ENCODE measurements at places on chromosomes 13 and 19.

GRCh38 chr13:44110091-44110621 lies 230.5 kb downstream of the LACC1 start:
- no peak for DNase-seq

- DNase-seq, result no peak
Observed at GRCh38 chr19:33502521-33502920, 19.1 kb downstream of the PEPD start.

- no peak for DNase-seq
Observed at GRCh38 chr13:92317066-92317465, 909.5 kb upstream of the GPC6 start.

GRCh38 chr13:44431150-44431549 lies 57.5 kb downstream of the SERP2 start:
- DNase-seq, result no peak

GRCh38 chr13:52669677-52670076 lies 17.0 kb downstream of the SUGT1 start:
- DNase-seq, result no peak

DNA sequence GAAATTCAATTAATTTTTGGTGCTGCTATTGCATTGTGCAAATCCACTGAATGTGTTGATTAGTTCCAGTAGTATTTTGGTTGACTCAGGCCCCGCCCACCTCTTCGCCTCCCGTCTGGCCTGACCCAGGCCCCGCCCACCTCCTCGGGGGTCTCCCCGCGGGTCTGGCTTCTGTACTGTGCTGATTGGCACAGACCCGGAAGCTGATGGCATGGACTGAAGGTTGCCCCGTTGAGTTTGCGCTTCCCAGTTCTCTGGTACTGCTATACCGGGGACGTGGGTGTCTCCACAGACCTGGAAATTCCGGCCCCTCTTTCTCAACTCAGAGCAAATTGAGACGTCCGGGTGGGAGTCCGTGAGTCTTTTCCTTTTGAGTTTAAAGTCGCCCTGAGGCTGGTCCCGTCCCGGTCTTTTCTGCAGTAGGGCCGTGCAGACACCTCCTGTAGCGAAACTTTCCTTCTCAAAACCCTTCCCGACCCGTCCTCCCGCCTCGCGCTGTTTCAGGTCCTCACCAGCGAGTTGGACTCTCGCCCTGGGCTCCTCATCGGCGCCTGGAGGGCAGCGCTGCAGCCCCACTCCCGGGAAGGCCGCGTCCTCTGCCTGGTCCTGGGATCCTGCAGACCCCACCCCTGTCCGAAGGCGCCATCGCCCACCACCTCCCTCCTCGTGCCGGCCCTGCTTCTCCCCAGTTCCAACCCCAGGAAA lies 14.8 kb downstream of the ZNF701 start:
- no peak for DNase-seq

- DNase-seq, result no peak
Observed at GRCh38 chr19:2043961-2044708, 6.9 kb downstream of the MKNK2 start.

DNA sequence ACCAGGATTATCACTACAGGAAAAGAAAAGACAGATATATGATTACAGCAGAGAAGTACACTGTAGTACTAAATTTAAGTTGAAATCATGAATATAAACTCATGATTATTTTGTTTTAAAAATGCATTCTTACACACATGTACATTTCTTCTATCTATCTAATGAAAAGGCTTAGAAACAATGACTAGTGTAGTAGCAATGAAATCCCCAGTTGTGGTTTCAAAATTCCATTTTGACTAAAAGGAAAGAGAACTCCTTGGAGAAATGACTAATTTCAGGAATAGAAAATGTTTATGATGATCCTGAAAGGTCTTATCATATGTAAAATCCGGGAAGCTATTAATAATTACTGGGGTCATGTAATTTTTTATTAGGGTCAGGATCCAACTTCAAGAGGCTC lies 195.0 kb upstream of the STARD13 start:
- DNase-seq, result no peak

DNA sequence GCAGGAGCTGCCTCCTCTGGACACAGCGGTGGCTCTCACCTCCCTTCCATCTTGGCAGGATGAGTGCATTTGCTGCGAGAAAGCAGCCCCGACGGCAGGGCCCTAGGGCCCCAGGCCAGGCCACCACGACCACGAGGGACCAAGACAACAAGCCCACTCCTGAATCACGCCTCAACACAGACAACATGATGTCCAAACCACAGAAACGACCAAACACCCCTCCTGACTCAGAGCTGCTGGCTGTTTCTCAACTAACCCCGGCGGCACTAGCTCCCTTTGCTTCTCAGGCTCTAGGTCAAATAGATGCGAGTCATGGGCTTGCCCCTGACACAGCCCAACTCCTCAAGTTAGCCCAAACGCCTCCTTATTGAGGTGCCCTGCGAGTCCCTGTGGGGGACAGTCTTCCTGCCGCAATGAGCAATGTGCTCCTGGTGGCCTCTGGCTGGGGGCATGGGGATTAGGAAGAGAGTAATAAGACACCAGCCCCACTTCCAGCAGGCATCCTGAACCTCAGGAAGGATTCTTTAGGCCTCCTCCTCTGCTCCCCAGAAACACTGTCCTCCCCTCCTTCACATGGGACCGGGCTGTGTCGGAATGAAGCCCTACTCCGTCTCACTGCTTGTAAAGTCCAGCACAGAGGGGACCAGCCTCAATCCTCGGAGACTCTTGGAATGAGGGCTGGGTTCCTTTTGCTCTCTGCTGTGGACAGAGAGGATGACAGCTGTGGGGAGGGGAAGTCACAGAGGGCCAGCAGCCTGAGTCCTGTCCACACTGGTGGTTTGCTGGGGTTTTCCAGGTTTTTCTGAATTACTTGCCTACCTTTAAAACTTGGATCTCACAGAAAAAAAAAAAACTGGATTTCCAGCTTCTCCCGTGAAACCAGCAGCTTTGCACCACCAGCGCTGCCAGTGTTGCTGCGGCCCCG lies 6.9 kb upstream of the ATF5 start:
- no peak for DNase-seq

DNA sequence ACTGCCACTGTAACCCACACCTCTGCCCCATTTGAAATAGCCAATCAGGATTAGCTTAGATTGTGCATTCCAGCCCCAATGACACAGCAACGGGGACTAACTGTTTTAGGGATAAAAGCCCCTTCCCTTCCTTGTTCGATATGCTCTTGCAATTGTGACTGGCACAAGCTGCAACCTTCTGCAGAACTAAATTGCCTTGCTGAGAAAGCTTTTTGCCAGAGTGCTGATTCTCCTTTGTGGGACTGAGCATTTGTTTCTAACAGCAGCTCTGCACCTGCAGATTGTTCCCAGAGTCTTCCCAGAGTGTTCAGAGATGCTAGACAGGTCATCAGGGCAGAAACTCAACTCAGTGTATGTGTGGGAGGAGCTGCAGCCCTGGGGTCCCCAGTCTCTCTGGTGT lies 115.8 kb downstream of the ZNF675 start:
- no peak for DNase-seq

- DNase-seq, result no peak
Observed at GRCh38 chr19:39078436-39079200, 5.5 kb upstream of the ACP7 start.

DNA sequence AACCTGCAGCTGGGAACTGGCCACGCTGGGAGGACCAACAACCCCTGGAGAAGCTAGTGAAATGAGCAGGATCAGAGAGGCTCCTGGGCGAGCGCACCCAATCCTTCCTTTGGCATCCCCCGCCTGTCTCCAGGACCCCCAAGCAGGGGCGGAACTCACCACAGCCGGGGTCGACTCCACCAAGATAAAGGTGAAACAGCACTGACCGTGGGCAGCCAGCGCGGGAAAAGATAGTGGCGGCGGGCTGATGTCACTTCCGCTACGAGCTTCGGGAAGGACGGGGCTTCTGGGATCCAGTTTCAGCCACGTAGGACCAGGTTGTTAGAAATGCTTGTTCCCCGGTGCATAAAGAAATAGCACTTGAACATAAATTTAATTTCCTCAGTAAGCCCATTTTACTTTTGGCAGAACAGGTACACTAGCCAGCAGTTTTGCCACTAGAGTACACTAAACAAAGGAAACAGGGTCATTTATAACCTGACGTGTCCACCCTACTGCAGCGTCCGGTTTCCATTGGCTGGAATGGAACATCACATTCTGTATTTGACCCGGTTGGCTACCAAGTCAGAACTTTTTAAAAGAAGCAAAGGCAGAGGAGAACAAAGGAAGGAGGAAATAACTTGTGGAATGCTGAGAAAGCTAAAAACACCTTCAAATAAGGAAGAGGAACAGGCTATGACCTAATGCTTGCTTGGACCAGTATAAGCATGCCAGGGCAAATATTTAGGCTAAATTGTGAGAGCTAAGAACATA lies 25.5 kb upstream of the ZNF562 start:
- DNase-seq, result no peak

DNA sequence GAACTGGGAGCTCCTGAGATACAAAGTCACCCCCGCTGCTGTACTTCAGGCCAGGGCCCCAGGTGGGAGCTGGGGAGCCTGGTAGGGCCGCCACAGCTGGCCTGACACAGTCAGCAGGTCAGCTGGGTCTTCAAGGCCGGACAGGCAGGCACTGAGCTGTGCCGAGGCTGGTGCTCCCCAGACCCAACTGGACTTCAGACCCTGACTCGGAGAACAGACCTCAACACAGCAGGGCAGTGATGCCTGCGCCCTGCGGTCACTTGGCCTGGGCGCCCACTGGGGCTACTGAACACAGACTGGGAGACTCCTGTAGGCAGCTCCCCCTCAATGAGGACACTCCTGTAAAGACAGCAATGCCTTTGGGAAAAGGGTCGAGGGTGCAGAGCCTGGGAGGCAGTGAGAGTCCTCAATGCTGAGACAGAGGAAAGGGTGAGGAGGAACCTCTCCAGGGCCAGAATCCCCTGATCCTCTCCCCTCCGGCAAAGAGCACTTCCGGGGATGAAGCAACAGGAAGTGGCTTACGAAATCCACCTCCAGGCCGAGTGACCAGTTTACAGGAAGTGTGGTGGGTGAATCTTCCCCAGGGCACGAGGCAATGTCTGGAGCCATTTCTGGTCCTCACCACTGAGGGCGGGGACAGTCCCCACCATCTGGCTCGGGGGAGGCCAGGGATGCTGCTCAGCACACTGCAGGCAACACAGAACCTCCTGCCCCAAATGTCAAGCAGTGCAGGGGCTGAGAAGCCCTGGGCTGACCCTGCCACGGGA lies 40.8 kb upstream of the ISYNA1 start:
- peak; percentile 80 for DNase-seq

DNA sequence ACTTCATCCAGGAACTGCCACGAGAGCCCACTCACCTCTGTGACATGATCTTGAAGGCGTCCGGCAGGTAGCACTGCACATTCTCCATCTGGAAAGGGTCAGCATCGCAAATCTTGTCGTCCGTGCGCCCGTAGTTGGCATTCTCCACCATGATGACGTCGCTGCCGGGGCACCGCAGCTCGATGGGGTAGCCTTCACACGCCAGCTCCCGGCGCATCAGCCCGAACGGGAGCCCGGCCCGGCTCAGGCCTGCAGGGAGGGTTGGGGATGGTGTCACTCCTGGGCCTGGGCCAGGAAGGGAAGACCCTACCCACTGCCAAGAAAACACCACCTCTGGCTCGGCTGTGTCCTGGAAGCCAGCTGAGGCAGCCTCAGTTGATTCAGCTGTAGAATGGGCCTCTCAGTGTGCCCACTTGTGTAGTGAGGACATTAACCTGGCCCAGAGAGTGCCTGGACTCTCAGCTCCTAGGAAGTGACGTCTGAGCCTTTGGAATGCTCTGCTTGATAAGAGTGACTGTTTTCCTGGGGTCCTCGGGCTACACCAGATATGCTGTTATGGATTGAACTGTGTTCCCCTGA lies 28.4 kb downstream of the ADGRL1 start:
- DNase-seq, result no peak

- DNase-seq, result peak; percentile 24
Observed at GRCh38 chr19:3698974-3699740, 1.1 kb downstream of the PIP5K1C start.

DNA sequence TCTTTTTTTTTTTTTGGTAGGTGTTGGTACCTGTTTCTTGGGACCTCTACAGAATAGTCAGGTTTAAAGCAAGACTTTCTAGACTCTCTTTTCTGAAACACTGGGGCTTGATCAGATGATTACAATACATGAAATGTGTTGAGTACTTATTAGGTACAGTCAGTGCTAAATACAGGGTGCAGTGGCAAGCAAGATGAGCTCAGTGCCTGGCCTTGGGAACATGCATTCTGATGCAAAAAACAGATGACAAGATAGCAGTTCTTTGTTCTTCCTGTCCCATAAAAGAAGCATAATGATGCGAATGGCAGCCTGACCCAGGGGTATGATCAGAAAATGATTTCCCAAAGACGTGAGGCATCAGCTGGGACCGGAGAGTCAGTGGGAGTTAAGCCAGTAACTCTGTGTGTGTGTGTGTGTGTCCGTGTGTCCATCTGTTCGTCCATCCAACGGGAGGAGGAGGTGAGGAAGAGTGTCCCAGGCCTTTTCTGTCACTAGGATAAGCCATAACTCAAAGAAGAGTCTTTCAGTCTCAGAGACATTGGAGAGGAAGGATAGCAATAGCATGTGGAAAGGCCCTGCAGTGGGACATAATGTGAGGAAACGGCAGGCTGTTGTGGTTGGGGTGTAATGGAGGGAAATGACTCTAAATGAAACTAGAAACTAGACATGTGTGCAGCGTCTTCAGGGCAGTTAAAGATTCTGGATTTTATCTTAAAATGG lies 32.2 kb downstream of the SLAIN1 start:
- no peak for DNase-seq

DNA sequence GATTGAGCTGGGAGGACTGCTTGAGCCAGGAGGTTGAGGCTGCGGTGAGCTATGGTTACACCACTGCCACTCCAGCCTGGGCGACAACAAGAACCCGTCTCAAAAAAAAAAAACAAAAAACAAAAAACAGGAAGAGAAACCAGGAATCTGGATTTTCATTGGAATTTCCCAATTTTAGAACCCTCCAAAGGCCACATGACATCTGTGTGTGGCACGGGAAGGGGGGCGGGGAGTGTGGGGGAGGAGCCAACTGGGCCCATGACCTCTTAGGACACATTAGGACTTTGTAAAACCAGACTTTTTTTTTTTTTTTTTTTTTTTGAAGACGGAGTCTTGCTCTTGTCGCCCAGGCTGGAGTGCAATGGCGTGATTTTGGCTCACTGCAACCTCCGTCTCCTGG lies 21.2 kb upstream of the MYDGF start:
- DNase-seq, result no peak

DNA sequence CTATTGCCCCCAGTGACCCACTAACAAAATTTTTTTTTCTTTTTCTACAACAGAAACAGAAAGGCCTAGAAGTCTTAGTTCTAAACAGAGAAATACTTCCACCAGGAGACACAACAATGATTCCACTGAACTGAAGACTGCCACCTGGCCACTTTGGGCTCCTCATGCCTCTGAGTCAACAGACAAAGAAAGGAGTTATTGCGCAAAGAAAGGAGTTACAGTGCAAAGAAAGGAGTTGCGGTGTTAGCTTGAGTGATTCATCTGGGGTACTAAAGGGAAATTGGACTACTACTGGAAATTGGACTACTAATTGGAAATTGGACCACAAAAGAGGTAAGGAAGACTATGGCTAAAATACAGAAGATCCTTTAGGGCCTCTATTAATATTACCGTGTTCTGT lies 116.6 kb downstream of the PCDH17 start:
- no peak for DNase-seq
